ENCODE measurements at places on chromosomes 6 and 20. TPM values are rescaled to one million over a fixed set of nuclear protein-coding genes. Genes with fewer than 3 reads are reported as not detected.

- no peak for DNase-seq
These were observed 79.4 kb downstream of the LIN28B start for GRCh38 chr6:105036351-105036750.

DNA sequence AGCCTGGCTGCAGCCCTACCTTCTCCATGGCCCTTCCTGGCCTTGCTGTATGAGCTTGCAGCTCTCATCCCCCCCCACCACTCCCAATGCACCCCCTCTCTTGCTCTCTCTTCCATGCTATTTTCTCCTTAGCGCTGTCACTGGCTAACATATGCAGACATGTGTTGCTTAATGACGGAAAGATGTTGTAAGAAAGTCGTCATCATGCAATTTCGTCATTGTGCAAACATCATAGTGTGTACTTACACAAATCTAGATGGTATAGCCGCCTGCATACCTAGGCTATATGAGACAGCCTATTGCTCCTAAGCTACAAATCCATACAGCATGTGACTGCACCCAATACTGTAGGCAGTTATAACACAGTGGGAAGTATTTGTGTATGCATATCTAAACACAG, 27.0 kb downstream of the ANGPT4 start:
- DNase-seq, result no peak

DNA sequence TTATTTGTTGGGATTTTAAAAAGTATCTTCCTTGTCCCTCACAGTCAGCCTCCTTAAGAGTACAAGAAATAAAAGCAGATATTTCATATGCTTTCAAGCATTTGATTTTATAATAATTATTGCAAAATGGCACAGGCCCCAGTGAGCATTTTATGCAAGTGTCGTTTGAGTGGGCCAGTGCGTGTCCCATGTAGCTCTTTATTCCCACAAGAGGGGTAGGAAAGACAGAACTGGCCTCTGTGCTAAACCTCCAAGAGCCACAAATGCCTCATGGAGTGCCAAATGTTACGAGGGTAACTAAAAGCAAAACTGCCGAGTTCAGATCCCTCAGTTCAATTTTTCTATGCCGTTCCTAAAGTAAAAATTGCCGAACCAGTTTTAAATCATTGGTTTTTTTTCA, 12.7 kb downstream of the GPLD1 start:
- DNase-seq, result no peak

- DNase-seq, result no peak
These were observed 59.2 kb downstream of the SCML4 start for GRCh38 chr6:107764684-107765460.

WFDC10B gene
- 0.73 TPM for total RNA-seq

PTCRA gene
- not detected for total RNA-seq

MLN gene
- total RNA-seq, result not detected

GMPR gene
- total RNA-seq, result 3.9 TPM

SPATS1 gene
- total RNA-seq, result not detected

FAM83C gene
- total RNA-seq, result 0.13 TPM

FAM217A gene
- not detected for total RNA-seq
